NCI-H2081 (cell line): ENCODE measurements at places on chromosomes 5 and 9.

DNA sequence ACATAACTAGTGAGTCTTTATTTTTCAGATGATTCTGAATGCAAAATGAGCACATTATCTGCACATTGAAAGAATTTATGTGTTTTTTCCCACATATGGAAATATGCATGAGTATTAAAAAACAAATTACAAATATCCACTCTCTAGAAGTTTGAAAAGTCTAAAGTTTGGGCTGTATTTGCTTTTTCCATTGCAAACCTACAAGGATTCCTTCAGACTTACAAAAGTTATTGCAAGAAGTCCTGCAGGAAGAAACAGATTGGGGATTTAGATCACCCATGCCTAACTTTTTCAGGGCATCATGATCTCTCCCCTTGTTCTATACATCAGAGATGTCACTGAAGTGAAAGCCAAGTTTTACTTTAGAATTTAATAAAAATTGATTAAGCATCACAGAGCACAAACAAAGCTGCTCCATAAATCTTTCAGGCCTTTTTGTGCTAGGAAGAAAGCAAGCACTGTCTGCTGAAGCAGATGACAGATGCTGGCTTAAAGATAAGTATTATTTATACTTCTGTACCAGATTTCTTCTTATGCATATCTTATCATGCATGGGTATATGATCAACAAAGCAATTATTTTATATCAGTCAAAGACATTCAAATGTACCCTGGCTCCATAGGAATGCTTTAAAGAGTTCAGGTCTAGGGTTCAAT, 71.7 kb downstream of the NFIB start:
- no peak for DNase-seq

GRCh38 chr5:125470280-125470902, 724.0 kb upstream of the ZNF608 start:
- DNase-seq, result no peak

DNA sequence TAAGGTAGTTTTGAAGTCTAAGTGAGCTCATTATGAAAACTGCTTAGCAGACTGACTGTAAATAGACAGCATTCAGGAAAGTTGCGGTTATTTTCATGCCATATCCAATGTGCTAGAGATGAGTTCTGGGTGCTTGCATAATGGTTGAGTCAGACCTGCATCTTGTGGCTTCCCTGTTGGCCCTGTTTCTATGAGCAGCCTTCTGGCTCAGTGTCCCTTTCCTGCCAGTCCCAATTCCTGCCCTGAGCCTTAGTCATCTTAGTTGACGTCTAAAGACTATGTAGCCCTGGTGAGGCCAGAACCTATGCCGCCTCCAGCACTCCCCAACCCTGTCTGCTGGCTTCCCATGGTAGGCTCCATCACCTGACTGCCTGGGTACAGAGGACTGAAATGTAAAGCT, 76.3 kb upstream of the TNFSF8 start:
- DNase-seq, result no peak

DNA sequence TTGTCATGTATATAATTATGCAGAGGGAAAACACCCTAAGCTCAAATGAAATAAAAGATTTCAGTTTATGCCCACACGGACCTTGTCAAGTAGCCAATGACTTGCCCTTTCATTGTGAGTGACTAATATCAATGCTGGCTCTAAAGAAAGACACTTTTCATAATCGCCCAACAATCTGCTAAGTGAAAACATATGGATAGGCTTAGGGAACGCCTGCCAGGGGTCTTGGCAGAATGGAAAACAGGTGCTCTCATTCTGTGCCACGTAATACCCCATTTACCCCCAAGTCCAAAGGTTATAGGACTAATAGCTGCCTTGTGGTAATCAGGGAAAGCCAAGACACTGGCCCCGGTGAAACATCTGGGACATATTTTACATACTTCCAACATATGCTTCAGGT, 157.7 kb downstream of the SLF1 start:
- DNase-seq, result no peak

DNA sequence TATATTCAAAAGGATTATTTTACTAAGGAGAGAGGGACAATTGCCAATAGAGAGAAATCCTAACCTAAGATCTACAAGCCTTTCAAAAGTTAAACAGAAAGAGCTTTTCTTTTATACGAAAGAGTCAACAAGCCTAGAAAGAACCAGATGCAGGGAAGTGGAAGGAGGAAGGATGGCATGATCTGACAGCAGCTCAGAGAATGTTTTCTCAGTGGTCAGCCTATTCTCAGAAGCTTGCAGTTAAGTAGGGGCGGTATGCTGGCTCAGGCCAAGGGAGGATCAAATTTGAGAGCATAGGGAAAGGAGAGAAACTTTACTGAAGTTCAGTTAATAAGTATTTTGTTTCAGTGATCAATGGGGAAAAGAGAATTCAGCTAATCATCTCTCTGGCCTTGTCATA, 88.0 kb upstream of the FTMT start:
- no peak for DNase-seq

- DNase-seq, result no peak
These were observed 177.3 kb downstream of the CD180 start for GRCh38 chr5:67019065-67019845.
